PC-9 (cell line): ENCODE measurements at places on chromosomes 11 and 22. TPM values are rescaled to one million over a fixed set of nuclear protein-coding genes. Genes with fewer than 3 reads are reported as not detected.

SERPING1 gene
- total RNA-seq: 3.1 TPM in 2 replicates

DNA sequence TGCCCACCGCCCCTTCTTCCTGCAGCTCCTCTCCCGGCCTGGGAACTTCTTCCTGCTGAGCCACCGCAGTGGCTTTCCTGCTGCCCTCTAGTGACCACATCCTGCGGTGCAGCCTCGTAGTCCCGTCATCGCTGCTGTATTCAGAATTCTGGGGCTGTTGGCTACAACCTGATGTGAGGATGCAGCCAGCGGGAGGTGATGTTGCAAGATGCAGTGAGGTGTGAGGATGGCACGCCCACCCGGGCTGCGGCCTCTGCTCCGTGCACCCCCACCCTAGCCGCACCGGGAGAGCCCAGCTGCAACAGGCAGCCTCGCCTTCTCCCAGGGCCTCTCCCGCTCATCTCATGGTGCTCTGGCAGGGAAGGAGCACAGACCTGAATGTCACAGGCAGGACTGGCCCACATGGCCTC lies 10.1 kb downstream of the CHST1 start:
- DNase-seq: peak; percentile 64

DNA sequence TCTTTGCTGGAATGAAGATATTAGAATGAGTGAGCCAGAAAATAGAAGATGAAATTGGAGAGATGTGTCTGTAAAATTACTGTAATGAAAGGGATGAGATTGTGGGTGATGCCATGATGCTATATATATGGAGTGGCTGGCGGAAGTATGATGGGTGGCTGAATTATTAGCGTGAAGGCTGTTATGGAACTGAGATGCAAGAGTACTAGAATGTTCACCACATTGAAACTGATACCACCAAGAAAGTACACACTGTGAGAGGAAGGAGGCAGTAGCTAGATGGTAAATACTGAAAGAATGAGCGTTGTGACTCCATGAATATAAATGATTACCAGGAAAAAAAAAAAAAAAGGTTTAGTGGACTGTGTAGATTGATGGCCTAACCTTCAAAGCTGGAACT lies 411.9 kb downstream of the CNTN5 start:
- DNase-seq: no peak

DCHS1 gene
- 0.20 and 0.22 TPM in 2 replicates for total RNA-seq

DNA sequence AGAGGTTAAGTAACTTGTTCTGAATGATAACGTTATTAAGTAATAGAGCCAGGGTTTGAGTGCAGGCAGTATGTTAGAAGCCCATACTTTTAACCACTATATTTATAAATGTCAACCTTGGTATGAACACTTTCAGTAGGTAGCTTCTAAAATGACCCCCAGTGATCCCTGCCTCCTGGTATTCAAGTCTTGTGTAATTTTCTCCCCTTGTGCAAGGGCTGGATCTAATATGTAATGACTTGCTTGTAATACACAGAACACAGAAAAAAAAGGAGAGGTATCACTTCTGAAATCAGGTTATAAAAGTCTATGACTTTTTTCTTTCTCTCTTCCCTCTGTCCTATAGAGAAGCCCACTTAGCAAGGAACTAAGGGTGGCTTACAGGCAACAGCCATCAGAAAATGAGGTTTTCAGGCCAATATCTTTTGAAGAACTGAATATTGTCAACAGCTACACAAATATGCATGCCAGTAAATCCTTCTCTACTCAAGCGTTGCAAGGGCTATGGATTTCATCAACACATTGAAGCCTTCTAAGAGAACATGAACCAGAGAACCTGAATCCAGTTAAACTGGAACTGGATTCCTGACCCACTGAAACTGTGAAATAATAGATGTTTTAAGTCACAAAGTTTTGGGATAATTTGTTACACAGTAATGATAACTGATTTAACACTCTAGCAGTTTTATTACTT lies 712.3 kb downstream of the METTL15 start:
- DNase-seq: no peak

GRCh38 chr11:17529844-17530185 lies 14.4 kb downstream of the USH1C start:
- DNase-seq: no peak

DNA sequence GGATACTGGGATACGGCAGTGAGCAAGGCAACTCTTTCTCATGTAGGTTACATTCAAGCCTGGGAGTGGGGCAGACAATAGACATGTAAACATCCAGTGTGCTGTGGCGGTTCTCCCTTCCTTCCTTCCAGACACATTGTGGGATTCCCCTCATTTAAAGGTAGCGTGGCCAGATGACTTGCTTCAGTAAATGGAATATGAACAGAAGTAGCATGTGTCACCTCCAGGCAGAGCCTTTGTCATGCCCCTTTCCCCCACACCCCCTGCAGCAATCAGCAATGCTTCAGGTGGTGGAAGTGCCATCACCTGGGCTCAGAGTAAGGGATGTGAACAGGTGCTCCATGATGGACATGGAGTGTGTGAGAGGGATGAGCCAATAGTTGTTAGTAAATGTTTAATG lies 34.8 kb upstream of the TTC12 start:
- no peak for DNase-seq

DNA sequence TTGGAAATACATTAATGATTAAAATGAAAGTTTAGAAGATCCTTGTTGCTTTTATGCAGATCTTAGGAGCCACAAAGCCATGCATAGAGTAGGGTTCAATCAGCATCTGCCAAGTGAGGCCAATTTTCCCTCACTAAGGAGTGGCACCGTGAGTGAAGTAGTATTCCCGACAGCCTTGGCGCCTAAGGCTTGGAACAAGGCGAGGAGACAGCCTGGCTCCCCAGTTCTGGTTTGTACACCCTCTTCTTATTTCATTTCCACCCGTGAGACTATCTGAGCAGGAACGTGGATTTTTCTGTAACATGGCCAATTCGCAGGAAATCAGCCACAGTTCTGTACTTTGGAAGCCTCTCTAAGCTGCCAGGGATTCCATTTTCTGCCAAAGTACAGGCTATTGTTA lies 22.6 kb downstream of the FADS2 start:
- DNase-seq: no peak

DNA sequence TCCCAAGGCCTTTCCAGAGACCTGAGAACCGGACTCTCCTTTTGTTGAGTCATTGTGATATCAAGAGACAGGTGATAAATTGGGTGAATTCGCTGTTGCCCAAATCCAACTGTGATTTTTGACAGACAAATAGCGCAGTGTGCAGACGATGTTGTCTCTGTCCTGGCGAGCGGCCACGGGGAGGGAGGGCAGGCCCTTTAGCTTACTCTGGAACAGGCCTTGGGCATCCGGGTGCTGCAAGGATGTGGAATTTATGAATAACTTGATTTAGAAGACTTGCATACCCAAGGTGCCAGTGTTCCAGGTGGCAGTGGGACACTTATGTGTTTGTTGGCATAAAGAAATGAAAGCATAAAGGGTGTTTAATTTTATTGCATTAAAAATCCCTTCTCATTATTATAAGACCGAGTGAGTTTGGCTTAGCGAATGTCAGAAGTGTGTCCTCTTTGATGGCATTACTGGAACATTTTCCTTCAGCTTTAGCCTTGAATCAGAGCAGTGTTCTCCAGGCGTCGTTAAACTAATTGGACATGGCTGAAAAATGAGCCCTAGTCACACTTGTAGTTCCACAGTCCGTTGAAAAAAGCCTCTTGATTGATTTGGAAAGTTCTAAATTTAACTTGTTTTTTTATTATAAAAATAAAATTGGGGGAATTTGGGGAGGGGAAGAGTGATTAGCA lies 9.4 kb downstream of the LDLRAD3 start:
- DNase-seq: no peak

GGTLC3 gene
- total RNA-seq: not detected in 2 replicates

LBHD1 gene
- 13.2 and 16.1 TPM in 2 replicates for total RNA-seq

DNA sequence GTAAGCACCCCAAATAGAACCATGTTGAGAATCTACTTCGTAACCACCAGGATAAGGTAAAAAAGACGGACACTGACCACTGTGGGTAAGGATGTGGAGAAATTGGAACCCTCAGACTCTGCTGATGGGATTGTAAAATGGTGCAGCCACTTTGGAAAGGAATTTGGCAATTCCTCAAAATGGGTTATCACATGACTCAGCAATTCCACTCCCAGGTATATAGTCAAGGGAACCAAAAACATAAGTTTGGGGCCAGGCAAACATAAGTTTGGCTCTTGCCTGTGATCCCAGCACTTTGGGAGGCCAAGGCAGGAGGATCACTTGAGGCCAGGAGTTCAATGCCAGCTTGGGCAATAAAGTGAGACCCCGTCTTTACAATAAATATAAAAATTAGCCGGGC lies 5.1 kb upstream of the CABP2 start:
- no peak for DNase-seq

C11orf42 gene
- total RNA-seq: not detected in 2 replicates

DNA sequence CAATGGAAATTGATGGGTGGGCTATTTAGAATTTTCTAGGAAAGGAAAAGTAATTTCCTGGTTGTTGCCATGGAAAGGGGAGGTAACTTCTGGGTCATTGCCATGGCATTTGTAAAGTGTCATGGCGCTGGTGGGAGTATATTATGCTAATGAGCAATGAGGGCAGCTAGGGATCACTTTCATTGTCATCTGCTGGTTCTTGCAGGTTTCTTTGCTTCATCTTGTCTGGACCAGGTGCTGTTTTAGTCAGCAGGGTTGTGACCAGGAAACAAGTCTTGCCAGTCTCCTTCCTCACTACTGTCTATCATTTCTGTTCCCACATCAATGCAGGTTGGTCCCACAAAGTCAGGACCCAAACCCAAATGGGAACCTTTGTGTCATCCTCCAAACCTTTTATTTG lies 237.6 kb upstream of the C11orf87 start:
- DNase-seq: no peak

DNA sequence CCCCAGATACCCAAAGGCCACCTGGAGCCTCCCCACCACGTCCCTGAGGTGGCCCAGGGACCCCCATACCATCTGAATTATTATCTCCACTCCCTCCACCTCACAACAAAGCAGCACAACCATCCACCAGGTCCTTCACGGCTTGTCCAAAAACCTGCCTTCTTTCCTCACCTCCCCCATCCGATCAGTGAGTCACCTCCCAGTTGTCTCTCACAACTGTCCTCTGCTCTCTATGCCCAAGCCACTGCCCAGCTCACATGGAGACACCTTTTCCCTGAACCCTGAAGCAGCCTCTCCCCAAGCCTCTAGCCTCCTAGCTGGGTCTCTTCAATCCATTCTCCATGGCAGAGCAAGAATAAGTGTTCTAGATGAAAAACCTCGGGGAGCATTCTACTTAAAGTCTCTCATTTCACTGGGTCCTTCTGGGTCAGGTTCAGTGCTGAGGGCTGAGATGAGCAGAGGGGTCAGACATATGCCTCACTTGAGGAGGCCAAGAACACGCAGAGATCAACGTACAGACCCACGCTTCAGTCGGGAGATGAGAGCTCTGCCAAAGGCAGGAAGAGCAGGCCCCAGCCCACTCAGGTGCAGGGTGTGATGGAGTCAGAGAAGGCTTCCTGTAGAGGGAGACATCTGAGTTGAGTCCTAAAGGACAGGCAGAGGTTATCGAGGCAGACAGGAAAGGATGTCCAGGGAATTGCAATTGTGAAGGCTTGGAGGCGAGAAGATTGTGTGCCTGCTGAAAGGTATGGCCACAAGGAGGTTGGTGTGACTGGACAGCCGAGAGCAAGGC lies 74.7 kb downstream of the PDE2A start:
- no peak for DNase-seq

ZNF215 gene
- total RNA-seq: 2.0 and 2.6 TPM in 2 replicates

NAALADL1 gene
- total RNA-seq: not detected in 2 replicates

CCDC81 gene
- total RNA-seq: 0.65 and 1.1 TPM in 2 replicates

C11orf91 gene
- total RNA-seq: 0.90 TPM in 1 of 2 replicates, not detected in the other
